Amniotic epithelial cell (primary cell): ENCODE measurements at places on chromosomes 7 and 10.

DNA sequence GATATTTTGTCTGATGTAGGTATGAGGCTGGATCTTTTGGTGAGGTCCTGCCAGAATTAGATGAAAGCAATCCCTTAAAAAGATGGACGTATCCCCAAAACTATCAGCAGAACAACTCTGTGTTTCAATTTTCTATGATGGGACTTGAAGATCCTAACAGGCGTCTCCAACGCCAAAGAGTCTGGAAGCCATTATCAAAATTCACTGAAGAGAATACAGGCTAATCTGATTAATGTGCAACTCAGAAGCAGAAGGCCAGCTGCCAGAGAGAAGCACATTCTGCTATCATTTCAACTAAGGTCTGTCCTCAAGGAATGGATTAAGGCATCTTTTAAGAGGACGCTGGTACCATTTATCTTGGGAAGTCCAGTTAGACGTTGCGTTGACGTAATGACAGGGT, 119.7 kb downstream of the FGFR2 start:
- no peak for DNase-seq

GRCh38 chr10:76618641-76619040, 1019.0 kb downstream of the KCNMA1 start:
- no peak for DNase-seq

DNA sequence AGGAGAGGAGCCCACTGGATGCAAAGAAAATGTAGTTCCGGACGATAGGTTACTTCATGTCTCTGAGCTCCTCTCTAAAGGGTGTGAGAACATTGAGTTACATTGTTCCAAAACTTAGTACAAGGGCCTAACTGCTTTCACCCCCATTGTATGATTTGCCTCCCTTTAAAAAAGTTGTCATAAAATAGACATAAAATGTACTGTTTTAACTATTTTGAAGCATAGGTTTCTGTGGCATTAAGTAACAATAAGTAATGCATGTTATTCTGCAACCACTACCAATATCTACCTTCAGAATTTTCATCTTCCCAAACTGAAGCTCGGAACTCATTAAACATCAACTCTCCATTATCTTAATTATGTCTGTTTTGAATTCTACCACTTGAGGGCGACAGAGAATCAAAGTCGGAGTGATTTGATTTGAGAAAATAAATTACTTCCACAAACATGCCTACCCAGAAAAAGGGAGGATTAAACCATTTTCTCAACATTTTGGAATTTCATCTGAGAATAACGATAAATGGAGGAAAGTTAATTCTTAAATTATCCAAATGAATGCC, 2.7 kb downstream of the IGFBP1 start:
- DNase-seq: peak; percentile 48

DNA sequence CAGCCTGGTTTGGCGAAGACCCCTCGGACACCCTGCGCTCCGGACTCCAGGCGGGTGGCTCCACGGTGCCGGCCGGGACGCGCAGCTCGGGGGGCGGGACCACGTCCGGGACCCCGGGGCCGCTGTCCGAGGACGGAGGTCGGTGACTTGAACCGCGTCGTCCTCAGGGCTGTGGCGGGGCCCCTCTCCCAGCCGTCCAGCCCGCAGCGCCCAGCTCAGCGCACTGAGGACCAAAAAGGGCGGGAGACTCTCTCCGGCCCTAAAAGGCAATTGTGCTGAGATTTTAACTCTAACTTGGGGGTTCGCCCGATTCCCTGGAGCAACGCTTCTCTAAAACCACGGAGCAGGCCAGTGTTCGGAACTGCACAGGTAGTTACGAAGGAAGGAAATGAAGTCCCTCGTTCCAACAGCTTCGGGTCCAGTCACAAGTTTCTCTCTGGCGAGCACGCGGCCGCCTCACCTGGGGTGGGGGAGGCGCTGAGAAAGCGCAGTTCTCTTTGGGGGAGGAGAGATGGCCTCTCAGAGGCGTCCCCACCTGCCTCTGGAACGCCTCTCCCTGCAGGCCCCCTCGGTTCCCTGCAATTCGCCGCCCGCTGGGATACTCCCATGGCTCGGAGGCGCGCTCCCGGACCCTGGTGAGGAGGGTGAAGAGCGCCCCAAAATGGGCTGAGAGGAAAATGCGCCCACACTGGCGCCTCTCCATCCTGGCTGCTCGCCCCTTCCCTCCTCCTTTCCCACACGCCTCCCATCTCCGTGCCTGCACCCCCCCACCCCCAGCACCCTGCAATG, 352.7 kb downstream of the DNAJB6 start:
- no peak for DNase-seq

DNA sequence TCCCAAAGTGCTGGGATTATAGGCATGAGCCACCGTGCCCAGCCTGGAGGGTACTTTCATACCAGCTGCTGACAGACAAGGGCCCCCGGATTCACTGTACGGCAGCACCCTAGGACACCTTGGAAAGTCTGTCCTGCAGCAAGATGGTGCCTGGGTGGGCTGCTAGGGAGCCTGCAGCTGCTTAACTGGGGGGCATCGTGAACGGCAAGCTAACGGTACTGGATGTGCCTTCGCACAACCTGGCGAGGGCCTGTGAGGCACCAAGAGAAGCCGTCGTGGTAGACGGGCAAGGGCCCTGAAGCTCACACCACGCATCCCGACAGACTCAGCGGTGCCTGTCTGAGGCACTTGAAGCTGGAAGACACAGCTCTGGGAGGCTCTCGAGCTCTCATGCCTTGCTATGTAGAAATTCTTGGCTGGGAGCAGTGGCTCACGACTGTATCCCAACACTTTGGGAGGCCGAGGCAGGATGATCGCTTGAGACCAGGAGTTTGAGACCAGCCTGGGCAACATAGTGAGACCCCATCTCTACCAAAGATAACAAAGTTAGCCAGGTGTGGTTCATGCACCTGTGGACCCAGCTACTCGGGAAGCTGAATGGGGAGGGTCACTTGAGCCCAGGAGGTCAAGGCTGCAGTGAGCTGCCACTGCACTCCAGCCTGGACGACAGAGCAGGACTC, 9.4 kb downstream of the BRAT1 start:
- DNase-seq: no peak

DNA sequence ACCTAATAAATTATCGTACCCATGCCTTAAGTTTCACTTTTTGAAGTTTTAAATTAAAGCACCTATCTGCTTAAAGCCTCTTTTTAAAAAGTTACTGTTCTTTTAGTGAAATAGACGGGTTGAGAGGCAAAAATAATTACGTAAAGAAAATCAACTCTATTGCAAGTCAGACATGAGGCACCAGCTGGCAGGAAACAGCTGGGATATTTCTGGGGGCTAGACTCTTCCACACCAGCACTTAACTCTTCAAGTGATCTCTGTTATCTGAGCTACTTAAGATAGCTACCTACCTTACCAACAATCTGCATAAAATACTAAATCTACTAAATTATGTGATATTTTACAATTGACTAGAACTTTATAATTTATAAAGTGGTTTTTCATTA, 35.8 kb downstream of the GBF1 start:
- peak; percentile 27 for DNase-seq

DNA sequence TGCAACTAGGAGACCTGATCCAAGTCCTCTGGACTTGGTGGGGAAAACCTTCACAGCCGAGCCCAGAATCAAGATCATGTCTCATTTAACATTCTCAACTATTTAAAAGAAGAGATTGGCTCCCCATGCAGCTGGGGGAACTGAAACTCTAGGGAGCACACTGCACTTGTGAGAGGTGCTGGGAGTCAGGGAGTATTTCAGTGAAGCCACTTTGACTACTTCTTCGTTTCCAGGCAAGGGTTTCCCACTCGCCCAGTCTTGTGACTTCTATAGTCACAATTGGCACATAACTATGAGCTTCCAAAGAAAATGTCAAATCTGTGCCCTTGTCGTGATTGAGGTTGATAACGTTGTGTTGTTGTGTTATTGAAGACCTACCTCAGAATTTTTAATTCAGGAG, 62.9 kb downstream of the AKR1B1 start:
- DNase-seq: no peak

GRCh38 chr7:70177166-70177565, 578.9 kb downstream of the AUTS2 start:
- no peak for DNase-seq

GRCh38 chr10:1185911-1186682, 129.9 kb downstream of the WDR37 start:
- no peak for DNase-seq

DNA sequence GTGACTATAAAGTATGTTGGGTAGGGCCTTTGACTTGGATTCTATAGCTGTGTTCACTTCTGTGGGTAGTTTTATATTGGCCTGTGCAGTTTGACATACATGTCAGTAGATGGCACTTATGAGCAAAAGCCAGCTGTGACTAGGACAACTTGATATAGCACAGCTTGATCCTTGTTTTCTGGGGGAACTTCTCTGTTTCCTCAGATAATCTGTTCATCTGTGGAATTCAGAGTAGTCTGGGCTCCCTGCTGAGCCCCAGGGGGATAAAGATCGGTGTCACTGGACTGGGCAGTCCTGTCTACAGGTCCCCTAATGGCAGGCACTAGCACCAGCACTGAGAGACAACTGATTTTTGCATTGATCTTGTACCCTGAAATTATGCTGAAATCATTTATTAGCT, 25.4 kb downstream of the CYP2C9 start:
- DNase-seq: peak; percentile 11
